ENCODE measurements at places on chromosomes 12 and 14.

GRCh38 chr12:88921434-88921833 is 341.2 kb upstream of the KITLG start:
- DNase-seq: no peak

GRCh38 chr14:76995279-76996035 is 33.1 kb downstream of the IRF2BPL start:
- no peak for DNase-seq

- DNase-seq: no peak
Observed at GRCh38 chr14:58699681-58700205, 62.0 kb downstream of the DACT1 start.

DNA sequence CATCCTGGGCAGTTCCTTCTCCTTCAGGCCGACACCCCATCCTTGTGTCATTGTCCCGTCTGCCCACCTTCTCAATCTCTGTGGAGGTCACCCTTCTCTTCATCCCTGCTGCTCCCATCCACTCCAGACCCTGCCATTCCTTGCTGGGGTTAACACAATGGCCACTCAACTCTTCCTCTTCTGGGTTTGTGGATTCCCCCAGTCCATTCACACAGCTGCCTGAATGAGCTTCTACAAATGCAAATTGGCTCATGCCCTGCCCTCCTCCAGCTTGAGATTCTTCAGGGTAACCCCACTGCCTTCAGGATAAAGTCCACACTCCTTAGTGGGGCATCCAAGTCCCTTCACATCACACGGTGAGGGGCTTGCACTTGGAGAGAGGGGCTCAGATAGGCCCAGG is 17.2 kb upstream of the PRMT8 start:
- DNase-seq: no peak

DNA sequence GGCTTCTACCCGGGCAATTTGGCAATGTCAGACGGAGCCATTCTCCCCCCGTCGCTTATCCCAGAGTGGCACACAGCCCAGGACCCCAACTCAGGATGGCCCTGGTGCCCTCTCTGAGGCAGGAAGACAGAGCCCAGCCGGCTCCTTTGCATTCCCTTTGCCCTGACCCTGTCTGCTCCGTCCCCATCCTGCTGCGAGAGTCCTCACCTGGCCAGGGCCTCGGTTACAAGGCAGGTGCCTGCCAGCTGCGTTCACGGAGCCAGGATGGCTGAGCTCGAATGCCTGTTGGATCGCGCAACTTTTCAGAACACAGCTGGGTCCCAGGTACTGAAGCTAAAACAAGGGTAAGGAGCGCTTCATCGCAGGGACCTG is 18.6 kb downstream of the LRTM2 start:
- DNase-seq: no peak

GRCh38 chr12:52355176-52355575 is 12.1 kb downstream of the KRT85 start:
- no peak for DNase-seq

- no peak for DNase-seq
Observed at GRCh38 chr12:77218278-77218677, 152.9 kb upstream of the E2F7 start.
